ENCODE measurements at places on chromosomes 1 and 21.

- H3K27ac ChIP-seq = no peak overlapping the region
- no peak for DNase-seq
- H3K4me1 ChIP-seq = no peaks in the 10 kb centered on the region
- H3K4me3 ChIP-seq = no peak overlapping the region
- peaks cover 5% of the 10 kb centered on the region for H3K36me3 ChIP-seq
Measured at GRCh38 chr1:24459551-24460266, 42.9 kb upstream of the RCAN3 start.

DNA sequence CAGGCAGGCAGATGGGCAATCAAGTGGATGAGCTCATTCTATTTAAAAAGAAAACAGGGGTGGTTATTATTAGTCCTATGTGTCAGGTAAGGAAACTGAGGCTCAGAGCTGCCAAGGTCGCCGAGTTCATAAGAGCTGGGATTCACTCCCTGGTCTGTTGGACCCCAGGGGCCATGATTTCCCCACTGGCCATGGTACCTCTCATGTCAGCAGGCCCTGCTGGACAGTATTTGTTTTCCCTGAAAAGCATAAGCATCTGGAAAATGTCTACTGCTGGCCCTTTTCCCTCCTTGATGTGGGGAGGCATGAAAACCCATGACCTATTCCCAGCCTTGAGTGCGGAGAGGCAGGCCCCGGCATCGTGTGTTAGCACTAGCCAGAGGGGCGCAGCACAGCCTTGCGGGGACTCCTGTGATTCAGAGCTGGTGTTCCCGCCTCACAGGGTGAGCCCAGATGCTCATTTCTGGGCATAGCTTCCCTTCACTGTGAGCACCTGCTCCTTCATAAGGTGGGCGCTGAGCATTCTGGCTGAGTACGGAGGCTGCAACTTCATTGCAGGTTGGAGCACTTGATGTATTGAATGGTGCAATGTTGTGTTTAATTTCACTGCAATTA lies 617.5 kb downstream of the PTPRU start:
- H3K27ac ChIP-seq = no peak overlapping the region
- DNase-seq = no peak
- no peaks in the 10 kb centered on the region for H3K36me3 ChIP-seq
- no peaks in the 10 kb centered on the region for H3K4me1 ChIP-seq
- no peak overlapping the region for H3K4me3 ChIP-seq
- no peaks in the 10 kb centered on the region for H3K27me3 ChIP-seq

- H3K4me3 ChIP-seq = no peak overlapping the region
- DNase-seq = peak; percentile 25
- no peaks in the 10 kb centered on the region for H3K27me3 ChIP-seq
- H3K27ac ChIP-seq = no peak overlapping the region
- no peaks in the 10 kb centered on the region for H3K36me3 ChIP-seq
- peaks cover 5% of the 10 kb centered on the region for H3K4me1 ChIP-seq
Measured at GRCh38 chr1:77652268-77652667, 30.2 kb downstream of the ZZZ3 start.

GRCh38 chr1:46445773-46446256 lies 43.8 kb upstream of the DMBX1 start:
- H3K36me3 ChIP-seq = no peaks in the 10 kb centered on the region
- no peak overlapping the region for H3K4me3 ChIP-seq
- peaks cover 35% of the 10 kb centered on the region for H3K27me3 ChIP-seq
- H3K27ac ChIP-seq = no peak overlapping the region
- no peak for DNase-seq
- H3K4me1 ChIP-seq = no peaks in the 10 kb centered on the region

DNA sequence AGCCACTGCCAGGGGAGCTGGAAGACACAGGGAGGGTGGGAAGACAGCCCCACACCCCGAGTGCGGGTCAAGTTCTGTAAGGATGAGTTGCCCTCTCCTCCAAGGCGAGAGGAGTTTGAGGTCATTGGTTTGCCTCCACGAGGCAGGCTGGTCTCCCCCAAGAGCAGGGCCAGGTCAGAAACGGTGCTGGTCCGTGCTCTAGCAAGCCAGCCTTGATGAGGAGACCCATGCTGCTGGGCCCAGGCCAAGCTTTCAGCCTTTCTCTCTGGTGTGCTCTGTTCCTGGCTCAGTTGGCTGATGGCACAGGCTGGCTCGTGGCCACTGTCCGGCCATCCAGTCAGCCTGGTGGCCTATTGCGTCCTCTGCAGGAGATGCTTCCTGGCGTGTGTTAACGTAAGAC lies 12.0 kb upstream of the PCBP3 start:
- H3K27me3 ChIP-seq = no peaks in the 10 kb centered on the region
- no peak overlapping the region for H3K4me3 ChIP-seq
- DNase-seq = no peak
- no peaks in the 10 kb centered on the region for H3K4me1 ChIP-seq
- H3K27ac ChIP-seq = no peak overlapping the region

Data from fibroblast of lung (primary cell).